ENCODE measurements at places on chromosomes 6 and 20. TPM values are rescaled to one million over a fixed set of nuclear protein-coding genes. Genes with fewer than 3 reads are reported as not detected.

Gene PNLDC1
- total RNA-seq: not detected

Gene PTPRT
- not detected for total RNA-seq

Gene SOX18
- total RNA-seq: not detected

Gene TFAP2D
- not detected for total RNA-seq

Gene PRSS35
- total RNA-seq: 0.06 TPM

- DNase-seq: no peak
Observed at GRCh38 chr6:108732091-108732870, 115.9 kb upstream of the ARMC2 start.

GRCh38 chr20:36885356-36885755, 9.4 kb downstream of the TLDC2 start:
- DNase-seq: no peak

GRCh38 chr6:116398316-116399010, 27.7 kb downstream of the DSE start:
- DNase-seq: no peak

DNA sequence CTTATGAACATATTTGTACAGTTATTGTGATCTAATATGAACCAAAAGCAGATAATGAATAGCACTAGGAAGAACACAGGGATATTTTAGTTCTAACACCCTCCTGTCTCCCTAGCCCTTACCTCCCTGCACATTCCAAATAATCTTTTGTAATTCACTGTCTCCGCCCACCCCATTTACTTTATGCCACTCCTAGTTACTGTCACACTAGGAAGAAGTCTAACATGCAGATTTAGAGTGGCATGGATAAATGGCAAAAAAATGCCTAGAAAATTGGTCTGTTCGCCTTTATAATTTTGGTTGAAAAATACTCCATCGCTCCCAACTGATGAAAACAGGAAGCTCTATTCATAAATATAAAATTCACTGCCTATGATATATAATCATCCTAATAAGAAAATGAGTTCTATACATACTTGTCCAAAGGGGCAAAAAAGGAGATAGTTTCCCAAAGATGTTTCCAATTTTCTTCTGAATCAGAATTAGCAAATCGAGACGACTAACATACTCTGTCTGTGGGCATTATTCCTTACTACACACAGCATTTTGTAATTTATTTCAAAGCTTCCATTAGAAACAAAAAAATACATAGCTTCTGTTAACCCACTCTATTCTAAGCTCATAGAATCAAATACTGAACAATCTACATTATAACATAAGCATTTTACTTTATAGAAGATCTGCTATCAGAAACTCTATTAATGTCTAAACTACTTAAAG, 1.3 kb upstream of the RUNX2 start:
- no peak for DNase-seq

DNA sequence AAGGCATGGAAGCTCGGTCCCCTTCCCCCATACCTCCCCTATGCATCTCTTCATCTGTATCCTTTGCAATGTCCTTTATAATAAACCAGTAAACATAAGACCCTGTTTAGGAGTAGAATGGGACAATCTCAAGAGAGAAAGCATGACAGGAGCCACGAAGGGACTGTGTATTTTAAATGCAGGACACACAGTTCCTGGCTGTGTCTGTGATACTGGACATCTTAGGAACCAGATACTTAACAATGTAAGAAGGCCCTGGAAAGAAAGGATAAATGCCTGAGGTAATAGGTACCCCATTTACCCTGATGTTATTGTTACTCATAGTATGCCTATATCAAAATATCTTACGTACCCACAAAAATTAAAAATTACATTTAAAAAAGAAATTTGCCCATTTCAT, 36.6 kb downstream of the NUDT3 start:
- no peak for DNase-seq

- DNase-seq: no peak
Observed at GRCh38 chr20:38649275-38649891, 47.8 kb downstream of the ARHGAP40 start.

GRCh38 chr6:3481640-3482039, 24.8 kb upstream of the SLC22A23 start:
- DNase-seq: no peak

- DNase-seq: no peak
Observed at GRCh38 chr6:158987657-158988056, 12.3 kb downstream of the RSPH3 start.

DNA sequence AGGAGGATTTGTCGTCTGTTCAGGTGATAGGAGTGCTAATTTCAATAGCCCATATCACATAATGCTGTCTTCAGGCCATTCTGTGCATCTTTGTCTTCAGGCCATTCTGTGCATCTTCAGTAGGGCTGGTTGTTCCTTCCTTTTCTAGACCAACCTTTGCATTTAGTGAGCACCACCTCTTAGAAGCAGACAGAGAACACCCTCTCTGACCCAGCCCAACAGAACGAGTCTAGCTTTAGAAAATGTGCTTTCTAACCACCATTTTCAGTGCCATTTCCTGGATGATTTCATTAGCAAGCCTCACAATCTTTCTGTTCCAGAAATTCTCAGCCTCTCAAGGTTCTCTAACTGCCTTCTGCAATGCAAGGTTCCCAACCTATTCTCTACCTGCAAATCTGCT, 215.3 kb upstream of the KCNQ5 start:
- no peak for DNase-seq

- peak; percentile 10 for DNase-seq
Observed at GRCh38 chr6:13139119-13139518, 189.2 kb downstream of the TBC1D7 start.

- DNase-seq: no peak
Observed at GRCh38 chr6:26439151-26440125, 866 bp upstream of the BTN3A3 start.

DNA sequence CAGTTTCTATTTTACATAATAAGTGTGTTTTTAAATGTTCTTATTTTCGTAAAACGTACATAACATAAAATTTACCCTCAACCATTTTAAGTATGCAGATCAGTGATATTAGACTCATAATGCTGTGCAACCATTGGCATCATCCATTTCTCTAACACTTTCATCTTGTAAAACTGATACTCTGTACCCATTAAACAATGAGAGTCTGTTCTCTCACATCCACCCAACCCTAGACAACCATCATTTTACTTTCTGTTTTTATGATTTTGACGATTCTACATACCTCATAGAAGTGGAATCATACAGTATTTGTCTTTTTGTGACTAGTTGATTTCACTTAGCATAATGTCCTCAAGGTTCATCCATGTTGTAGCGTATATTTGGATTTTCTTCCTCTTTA, 140.4 kb downstream of the TINAG start:
- DNase-seq: no peak

- no peak for DNase-seq
Observed at GRCh38 chr6:106617302-106617701, 12.0 kb downstream of the RTN4IP1 start.

DNA sequence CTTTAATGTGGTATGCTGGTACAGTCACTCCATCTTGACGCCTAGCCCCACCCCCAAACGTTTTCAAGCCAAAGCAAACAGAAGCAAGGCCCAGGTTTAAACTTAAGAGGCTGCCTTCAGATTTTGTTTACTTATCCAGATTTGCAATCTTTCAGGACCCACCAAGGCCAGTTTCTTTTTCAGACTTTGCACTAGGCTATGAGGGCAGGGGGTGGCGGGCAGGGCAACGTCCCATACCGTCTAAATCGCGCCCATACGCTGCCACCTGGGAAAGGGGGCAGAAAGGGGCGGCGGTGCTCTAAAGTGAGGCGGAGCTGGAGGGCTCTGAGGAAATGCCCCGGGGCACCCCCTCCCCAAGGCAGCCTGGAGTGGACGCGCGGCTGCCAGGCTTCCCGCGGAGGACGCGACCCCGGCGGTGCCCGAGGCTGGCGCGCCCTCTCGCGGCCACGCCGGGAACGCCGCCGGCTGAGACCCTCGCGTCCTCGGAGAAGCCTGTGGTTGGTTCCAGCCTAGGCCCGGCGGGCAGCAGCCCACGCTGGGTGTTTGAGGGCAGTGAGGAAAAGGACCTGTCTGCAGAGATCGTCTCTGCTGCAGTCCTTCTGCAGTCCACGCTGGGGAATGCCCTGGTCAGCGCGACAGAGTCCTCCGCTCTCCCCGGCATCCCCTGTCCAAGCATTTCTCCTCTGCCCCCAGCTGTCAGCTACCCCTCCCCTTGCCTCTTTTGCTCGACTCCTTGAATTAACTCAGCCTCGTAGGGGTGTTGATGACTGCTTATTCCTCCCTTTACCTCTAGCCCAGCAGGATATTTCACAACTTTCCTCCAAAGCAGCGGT, 129.2 kb upstream of the PRND start:
- DNase-seq: no peak

DNA sequence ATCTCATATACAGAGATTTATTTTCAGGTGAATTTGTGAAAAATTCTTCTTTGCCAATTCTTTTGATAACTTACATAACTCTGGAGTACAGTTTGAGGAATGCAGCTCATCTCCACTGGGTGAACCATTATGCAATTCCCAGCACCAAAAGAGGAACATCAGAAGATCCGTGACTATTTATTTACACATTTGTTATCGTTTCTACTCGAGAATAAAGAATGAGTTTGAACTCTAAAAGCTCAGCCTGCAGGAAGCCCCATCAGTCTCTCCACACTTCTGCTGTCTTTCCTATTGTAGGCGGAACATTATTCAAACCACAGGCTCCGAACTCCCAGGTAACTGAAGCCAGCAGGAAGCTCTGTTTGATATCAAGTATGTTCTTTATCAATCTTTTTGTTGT, 95.9 kb upstream of the IFNGR1 start:
- DNase-seq: no peak

DNA sequence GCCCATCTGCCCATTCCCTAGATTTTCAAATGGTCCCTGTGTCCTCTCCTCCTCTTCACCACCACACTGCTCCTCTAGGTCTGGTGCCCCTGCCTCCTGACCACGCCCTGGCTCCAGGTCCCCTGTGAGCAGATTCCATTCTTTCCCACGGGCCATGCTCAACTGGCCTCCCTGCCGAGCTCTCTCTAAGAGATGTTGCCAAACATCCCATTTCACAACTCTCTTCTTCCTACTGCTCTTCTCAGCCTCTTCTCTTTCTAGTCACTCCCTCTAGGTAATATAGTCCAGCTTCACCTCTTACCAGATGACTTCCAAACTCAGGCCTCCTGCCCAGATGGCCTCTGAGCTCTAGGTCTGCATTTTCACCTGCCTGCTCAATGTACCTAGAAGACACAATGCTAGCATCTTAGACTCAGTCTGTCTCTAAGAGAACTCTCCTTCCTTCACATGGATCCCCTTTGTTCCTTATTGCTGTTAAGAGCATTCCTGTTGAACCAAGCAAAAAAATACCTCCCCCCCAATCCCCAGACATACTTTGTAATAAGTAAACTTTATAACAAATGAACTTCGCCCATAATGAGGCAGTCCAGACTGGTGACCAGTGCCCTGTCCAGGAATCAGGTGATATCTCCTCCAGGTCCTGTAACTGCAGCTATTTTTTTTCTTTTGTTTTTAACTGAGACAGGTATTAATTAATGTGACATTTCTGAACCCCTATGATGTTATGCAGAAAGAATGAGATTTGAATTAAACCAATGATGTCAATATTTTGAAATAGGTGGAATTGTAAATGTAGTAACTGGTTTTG, 79.0 kb downstream of the LYRM4 start:
- DNase-seq: no peak

DNA sequence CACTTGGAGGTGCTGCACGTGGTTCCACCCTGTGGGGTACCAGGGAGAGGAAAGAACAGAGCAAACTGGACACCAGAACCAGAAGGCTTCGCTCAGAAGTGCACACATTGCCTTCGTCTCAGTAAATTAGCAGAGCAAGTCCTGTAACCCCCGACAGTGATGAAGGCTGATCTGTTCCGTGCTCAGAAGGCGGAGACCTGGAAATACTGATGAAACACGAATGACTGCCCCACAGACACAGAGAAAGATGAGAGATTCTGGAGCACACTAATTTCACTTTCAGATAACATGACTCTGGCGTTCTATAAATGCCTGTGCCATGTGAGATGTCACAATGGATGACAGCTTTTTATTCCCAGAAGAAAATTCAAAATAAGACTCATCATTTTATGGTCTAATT, 44.2 kb upstream of the CCR6 start:
- DNase-seq: no peak

GRCh38 chr6:108896111-108896661, 48.0 kb downstream of the ARMC2 start:
- no peak for DNase-seq

GRCh38 chr20:17295151-17295726, 68.4 kb downstream of the PCSK2 start:
- DNase-seq: no peak

DNA sequence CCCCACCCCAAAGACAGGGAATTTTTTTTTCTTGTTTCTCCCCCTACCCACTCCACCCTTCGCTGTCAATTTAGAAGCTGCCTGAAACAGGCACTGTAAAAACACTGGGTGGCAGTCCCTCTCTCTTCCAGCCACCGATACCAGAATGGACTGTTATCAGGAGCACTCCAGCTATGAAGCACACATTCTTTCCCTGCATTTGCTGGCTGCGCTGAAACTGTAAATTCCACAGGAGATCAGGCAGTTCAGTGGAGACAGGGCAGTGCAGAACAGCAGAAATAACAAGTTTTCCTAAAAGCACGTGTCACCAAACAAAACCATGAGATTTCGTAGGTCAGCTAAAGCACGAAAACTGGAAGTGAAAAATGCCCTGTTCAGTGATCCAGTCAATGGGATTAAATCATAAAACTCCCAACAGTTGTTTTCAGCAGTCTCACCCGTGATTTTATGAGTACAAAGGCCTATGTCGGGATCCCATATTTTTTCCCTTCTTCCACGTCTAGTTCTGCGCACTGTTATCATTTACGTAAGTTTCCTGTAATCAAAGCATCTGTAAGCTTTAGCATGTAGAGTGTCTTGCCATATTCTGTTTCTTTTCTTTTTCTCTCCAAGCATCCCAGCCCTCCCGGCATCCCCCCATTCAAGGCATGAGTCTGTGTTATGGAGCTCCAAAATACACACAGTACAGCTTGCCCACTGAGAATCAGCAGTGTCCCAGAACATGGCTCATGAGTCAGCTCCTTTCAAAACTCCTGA, 359.9 kb upstream of the EPHA7 start:
- DNase-seq: peak; percentile 55

- no peak for DNase-seq
Observed at GRCh38 chr20:43404878-43405277, 52.8 kb upstream of the SRSF6 start.

- no peak for DNase-seq
Observed at GRCh38 chr6:54404791-54405190, 96.5 kb downstream of the TINAG start.

DNA sequence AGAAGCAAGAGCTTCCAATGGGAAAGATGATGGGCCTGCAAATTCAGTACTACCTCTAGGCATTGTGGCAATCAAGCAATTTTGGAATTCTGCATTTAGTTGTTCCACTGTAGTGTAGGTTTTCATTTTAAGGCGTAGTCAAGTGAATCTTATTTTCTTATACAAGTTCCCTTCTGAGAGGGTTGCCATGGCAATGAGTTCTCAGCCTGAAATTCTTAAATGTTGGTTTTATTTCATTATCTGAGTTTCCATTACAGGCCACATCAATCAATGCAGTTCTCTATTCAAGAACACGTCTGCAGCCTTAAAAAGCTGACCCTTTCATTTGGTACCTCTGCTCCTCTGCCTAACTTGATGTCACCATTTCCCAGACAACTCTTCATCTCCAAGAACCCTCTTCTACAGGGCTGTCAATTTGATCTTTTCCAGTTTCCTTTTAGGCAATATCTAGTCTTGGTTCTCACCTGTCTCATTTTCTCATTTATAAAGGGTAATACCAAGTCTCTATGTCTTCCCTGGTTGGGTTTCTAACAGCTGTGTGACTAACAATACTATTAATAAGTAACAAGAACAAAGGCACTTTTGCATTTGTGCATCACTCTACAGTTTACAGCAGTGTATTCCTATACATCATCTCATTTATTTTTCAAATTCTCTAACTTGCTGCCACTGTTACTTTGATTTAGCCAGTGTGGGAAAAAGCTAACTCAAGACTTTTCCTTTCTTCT, 898.2 kb upstream of the FLRT3 start:
- DNase-seq: peak; percentile 13
